ENCODE measurements at places on chromosomes 7 and 10. TPM values are rescaled to one million over a fixed set of nuclear protein-coding genes. Genes with fewer than 3 reads are reported as not detected.

Gene ITGB8
- polyA plus RNA-seq, result 4.5 TPM

Gene SFRP4
- polyA plus RNA-seq, result 0.47 TPM

Gene BAMBI
- polyA plus RNA-seq, result 2.3 TPM

Gene CLCN1
- not detected for polyA plus RNA-seq

Gene SDK1
- polyA plus RNA-seq, result 3.3 TPM

Gene GPR85
- 1.3 TPM for polyA plus RNA-seq

Gene CRHR2
- 0.22 TPM for polyA plus RNA-seq

Gene PALD1
- polyA plus RNA-seq, result 3.8 TPM

Gene AMZ1
- not detected for polyA plus RNA-seq

Gene HNRNPF
- polyA plus RNA-seq, result 174 TPM

Gene HSPA12A
- 10.5 TPM for polyA plus RNA-seq

Gene TNS3
- polyA plus RNA-seq, result 27.0 TPM

Gene SEMA3A
- polyA plus RNA-seq, result 0.23 TPM

Gene ZKSCAN1
- polyA plus RNA-seq, result 10.9 TPM

Gene POT1
- 11.7 TPM for polyA plus RNA-seq

Gene TES
- polyA plus RNA-seq, result 28.4 TPM

Gene PHTF2
- 2.2 TPM for polyA plus RNA-seq

Gene PTEN
- 46.5 TPM for polyA plus RNA-seq

Gene AKR1C8
- not detected for polyA plus RNA-seq

Gene ZNF789
- polyA plus RNA-seq, result 3.1 TPM

Gene CRYGN
- 0.68 TPM for polyA plus RNA-seq

Measured in adipose tissue (tissue), 3 donors.